GM20000 (cell line): ENCODE measurements at places on chromosomes 1 and 21.
A peak's percentile ranks its signal among the peaks of the same experiment; 100 is the strongest.

GRCh38 chr1:88118176-88118845 lies 565.8 kb upstream of the PKN2 start:
- DNase-seq, result no peak

GRCh38 chr1:22761821-22762220 lies 51.2 kb downstream of the EPHB2 start:
- DNase-seq, result no peak

GRCh38 chr1:168224991-168225390 lies 813 bp upstream of the SFT2D2 start:
- DNase-seq, result no peak

GRCh38 chr1:41783189-41783639 lies 135.5 kb downstream of the HIVEP3 start:
- DNase-seq, result no peak

DNA sequence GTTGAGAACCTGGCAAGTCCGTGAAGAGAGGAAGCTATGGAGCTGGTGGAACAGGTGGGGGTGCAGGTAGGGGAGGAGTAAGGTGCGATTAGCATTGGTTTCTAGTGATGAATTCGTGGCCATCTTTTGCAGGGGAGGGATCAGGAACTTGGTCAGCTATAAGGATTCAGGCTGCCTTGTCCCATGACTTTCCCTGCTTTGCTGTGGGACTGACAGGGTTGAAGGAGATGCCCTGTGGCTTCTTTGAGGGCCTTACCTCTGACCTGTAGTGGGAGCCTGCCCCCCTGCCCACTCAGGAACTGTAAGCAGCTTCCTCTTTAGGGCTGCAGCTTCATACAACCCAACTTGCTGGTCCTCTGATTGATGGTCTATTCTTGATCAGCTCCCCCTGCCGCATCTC lies 84.7 kb upstream of the CD34 start:
- no peak for DNase-seq

DNA sequence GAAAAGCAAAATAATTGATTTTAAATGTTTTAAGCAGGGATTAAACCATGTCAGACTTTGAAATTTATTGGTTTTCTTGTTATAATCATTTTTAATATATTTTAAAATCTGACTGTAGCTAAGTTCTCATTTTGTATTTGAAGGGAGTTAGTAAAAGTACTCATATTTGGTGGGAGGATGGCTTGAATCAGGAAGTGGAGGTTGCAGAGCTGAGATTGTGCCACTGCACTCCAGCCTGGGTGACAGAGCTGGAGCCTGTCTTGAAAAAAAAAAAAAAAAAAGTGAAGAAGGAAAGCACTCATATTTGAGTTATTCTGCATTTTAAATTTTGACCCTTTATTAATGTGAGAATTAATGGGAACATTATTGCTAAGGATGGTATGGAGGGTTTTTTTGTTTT lies 106.0 kb downstream of the RABGAP1L start:
- no peak for DNase-seq

DNA sequence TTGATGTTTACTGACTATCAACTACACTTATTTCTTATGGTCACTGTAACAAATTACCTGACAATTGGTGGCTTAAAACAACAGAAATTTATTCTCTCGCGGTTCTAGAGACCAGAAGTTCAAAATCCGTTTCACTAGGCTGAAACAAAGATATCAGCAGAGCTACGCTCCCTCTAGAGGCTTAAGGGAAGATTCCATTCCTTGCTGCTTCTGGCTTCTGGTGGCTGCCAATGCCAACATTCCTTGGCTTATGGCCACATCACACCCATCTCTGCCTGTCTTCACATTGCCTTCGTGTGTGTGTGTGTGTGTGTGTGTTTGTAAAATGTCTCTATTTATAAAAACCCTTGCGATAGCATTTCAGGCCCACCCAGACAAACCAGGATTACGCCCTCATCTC lies 66.4 kb downstream of the LMX1A start:
- DNase-seq, result no peak

- DNase-seq, result no peak
Observed at GRCh38 chr1:23798662-23799142, 1.9 kb downstream of the GALE start.

DNA sequence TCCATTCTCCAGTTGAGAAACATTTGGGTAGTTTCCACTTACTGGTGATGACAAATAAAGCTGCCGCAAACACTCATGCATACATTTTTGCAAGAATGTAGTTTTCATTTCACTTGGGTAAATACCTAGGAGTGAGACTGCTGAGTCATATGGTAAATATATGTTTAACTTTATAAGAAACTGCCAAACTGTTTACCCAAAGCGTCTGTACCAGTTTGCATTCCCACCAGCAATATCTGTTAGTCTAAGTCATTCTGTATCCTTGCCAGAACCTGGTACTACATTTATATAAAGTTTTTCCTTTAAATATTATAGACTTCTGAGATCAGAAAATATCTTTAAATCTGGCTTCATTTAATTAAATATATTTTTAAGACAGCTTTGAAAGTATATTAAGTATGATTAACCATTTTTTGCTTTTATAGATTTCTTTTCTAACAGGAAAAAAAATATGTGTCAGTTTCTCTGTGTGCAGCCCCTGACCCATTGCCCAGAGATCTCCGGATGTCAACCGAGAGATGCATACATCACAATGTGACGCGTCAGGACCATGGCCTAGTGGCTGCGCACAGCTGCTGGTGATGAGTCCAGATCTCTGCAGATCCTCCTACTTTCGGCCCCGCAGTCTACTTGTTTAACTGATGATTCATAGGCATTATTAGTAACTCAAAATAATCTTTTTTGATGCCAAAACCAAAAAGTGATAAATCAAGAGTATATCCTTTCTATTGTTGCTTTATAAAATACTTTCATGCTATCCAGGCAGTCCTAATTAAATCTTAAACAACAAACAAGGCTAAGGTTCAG lies 227.1 kb upstream of the MAP1LC3C start:
- no peak for DNase-seq

GRCh38 chr1:209884249-209884648 lies 53.8 kb upstream of the SYT14 start:
- DNase-seq, result no peak

- no peak for DNase-seq
Observed at GRCh38 chr1:52683367-52683940, 14.7 kb downstream of the COA7 start.

- no peak for DNase-seq
Observed at GRCh38 chr1:64245495-64245894, 42.1 kb downstream of the UBE2U start.

DNA sequence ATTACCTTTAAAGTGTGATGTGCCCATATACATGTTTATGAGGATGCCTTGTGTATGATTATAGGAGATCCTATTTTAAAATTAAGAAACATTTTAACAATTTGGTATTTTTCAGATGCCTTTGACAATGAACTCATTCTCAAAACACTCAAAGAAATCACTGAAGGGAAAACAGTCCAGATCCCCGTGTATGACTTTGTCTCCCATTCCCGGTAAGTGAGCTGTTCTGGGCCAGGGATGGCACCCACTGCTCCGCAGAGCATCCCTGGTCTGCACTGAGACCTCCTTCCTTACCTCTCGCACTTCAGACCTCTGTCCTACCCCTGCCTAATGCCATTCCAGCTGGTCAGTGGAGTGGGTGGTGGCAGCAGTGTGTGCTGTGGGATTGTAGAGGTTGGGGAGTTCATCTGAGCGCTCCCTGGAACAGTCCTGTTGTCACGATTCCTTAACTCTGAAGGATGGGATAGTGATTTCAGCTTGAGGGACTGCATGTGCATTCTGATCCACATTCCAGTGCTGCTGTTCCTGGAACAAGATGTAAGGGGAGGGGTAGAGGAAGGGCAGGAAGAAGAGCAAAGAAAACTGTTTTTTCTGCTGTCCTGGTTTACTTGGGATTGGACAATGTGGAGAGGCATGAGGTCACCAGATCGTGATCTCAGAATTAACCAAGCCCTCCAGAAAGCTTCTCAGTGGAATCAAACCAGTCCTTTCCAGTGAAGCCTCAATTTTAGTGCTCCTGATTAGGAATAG lies 63.9 kb downstream of the UCK2 start:
- no peak for DNase-seq

- DNase-seq, result no peak
Observed at GRCh38 chr1:186046437-186047211, 312.4 kb downstream of the HMCN1 start.

DNA sequence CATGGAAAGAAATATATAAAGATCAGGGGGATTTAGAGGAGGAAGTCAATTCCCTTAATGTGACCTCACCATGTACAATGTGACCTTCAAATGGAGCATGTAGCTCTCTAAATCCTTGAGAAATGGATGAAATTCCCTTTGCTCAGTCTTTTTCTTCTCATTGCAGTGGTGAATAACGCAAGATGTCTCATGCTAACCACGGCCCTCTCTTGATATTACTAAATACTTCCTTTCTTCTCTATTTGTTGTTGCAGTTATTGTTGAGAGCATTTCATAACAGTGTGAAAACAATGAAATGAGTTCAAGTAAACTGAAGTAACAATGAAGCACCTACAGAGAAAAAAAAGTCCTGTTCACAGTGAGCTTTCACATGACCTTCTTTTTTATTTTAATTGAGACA lies 55.6 kb downstream of the ZNF281 start:
- peak; percentile 25 for DNase-seq

GRCh38 chr21:45032977-45033710 lies 41.2 kb upstream of the ADARB1 start:
- DNase-seq, result no peak

DNA sequence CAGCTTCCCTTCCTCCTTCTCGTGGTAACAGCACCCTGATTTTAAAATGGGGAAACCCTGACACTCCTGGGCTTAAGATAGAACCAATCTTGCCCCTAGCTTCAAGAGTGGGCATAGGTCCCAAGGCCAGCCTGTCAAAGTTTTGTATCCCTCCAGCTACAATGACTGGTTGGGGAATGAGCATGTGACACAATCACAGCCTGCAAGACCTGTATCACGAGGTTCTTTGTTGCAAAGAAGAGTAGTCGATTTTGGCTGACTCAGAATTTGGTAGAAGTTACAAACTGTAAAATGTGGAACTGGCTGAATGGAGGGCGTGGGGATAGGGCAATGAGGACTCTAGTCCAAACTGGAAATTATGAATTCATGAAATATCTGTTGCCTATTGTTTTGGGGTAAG lies 18.7 kb downstream of the CTSK start:
- no peak for DNase-seq

DNA sequence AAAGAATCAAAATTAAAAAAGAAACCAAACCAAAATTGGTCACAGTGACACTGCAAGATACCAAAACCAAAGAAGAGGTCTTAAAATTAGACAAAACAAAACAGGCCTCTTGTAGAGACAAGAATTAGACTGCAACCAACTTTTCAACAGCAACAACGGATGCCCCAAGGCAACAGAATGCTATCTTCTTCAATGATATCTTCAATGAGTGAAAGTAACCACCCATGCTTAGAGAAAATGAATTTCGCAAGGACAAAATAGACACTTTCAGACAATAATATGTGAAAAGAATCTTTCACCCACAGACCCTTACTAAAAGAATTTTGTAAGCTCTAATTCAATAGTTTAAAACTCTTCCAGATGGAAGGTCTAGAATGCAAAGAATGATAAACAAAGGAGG lies 41.7 kb downstream of the USP48 start:
- DNase-seq, result no peak

DNA sequence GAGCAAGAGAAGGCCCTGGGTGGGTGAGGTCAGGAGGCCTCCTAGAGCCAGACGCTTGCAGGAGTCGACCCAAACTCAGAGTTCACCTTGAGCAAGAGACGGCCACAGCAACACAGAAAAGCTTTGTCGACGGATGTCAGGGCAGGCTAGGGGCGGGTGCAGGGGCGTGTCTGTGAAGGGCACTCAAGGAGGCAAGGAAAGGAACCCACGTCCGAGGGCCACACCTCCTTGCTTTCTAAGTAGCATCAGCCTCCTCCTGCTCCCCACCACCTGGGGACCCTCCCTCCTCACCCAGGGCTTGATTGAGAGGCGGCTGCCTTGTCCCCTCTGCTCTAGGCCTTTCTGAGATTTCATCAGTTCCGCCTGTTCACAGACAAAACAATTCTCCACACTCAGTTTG lies 92.1 kb downstream of the OMA1 start:
- no peak for DNase-seq

GRCh38 chr1:101364370-101365120 lies 127.7 kb downstream of the S1PR1 start:
- DNase-seq, result no peak

- peak; percentile 28 for DNase-seq
Observed at GRCh38 chr1:50930193-50930592, 29.9 kb downstream of the FAF1 start.

DNA sequence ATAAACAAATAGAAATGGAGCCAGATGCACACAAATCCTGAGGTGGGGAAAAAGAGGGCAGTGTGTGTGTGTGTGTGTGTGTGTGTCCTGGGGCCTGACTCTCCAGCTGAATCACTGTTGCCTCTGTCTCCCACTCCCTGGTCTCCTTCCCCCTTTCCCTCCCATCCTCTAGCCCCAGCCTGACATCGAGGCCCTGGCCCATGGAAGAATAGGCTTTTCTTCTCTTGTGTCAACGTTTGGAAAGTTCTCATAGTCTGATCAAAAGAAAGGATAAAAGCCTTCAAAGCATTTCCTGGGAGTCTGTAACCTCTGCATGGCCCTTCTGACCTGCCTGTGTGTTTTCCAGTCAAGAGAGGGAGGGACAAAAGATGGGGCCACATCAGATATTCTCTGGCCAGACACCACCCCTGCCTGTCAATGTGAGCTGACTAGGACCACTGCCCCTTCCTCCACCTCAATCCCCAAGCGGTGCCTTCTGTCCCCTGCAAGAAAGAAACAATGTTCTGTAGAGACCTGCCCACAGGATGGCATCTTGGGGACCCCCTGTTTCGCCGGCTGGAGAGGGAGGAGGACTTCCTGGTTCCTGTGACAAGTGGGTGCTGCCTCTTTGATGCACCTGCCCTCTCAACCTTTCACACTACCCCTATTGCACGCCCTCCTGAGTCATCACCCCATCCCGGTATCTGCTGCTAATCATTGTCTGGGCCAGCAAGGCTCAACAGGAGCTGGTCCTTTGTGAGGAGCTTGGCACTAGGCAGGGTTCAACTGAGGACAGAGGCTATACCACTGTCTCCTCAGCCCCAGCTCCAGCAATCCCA lies 16.2 kb downstream of the KCNJ10 start:
- DNase-seq, result no peak

DNA sequence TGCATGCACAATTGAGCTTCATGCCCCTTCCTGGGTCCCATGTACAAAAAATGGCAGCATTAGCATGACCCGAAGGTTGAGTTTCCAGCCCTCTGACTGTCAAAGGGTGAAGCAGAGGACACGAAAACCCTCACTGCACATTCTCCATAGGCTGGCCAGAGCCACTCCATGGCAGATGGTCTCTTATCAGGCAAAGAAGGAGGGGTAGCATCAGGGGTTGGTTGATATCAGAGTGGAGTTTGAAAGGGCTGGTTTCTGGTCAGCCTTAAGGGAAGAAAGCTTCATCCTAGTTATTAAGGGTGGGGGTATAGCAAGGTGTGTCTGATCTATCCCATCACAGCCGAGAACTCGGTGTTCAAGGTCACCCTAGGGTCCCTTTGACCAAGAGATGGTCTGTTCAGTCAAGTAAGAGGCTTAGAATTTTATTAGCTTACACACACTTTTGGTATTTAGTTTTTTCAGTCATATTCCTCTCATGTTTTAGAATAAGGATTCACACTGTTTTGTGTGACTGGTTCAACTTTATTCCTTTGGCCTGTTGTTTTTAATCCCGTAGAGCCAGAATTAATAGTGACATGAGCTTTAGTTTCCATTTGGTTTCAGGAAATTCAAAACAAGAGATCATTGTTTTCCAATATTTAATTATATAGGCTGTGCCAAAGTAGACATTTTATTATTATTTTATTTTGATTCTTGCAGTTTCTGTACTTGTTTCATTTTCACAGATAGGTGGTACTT lies 199.9 kb upstream of the FMN2 start:
- DNase-seq, result no peak

GRCh38 chr1:65741993-65742392 lies 50.7 kb upstream of the PDE4B start:
- no peak for DNase-seq

GRCh38 chr1:2506007-2506860 lies 20.2 kb downstream of the PANK4 start:
- DNase-seq, result no peak
